ENCODE measurements at places on chromosomes 6 and 20.

GRCh38 chr20:21202259-21202658 lies 76.4 kb downstream of the KIZ start:
- DNase-seq: no peak

GRCh38 chr6:68031054-68031453 lies 604.0 kb upstream of the ADGRB3 start:
- no peak for DNase-seq

DNA sequence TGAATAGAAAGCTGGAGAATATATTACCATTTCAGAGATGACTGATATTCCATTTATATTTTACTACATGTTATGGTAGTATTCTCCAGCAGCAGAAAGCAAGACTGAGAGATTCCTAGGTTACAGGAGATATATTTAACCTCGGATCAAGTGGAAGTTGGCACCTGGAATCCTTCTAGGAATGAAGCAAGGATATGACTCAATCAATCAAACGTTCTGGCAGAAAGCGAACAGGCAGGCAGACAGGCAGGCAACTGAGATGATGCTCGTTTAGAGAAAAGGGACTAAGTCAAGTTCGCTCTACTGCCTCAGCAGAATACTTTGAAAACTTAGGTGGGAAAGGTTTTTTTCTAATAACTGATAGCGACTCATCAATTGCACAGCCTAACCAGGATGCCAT lies 46.2 kb downstream of the PAK5 start:
- DNase-seq: no peak

DNA sequence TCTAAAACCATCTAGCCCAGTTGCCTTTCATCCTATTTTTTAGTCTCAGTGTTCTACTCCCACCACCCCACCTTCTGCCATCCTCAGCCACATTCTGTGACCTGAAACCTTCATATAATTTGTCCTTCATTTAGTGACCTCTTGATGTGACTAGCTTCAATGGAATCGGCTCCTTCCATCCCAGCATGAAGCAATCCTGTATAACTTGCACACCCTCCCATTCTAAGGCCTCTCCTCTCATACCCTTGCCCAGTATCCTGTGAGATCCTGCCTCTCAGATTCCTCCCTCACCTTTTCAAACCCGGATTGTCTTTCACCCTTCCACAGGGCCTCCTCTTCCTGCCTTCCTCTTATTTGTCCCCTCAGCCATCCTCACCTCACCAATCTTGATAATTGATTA lies 3.1 kb downstream of the ZNF76 start:
- no peak for DNase-seq

- DNase-seq: no peak
Measured at GRCh38 chr6:157193443-157193996, 129.8 kb downstream of the TMEM242 start.

DNA sequence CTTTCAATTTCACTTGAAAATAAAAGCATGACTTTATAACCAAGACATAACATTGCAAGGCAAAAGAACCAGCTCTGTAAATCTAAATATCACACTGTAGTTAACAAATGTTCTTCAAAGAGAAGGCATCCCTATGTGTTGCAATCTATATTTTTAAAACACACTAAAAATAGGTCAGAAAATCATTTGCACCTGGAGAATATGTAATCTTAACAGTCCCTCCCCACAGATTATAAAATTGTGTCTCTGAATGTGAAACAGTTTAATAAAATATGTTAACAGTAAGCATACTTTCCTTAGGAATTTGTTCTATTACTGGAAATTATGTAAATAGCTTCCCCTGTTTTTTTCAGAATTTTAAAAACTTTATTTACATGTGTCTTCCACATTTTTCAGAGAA lies 351.9 kb downstream of the COL12A1 start:
- DNase-seq: no peak

GRCh38 chr6:11275598-11275997 lies 43.1 kb upstream of the NEDD9 start:
- DNase-seq: peak; percentile 27
